Psoas muscle (tissue), 8 donors: ENCODE measurements at places on chromosomes 4 and X. TPM values are rescaled to one million over a fixed set of nuclear protein-coding genes. Genes with fewer than 3 reads are reported as not detected.

- no peaks in the 10 kb centered on the region for H3K36me3 ChIP-seq
- no peak overlapping the region for H3K4me3 ChIP-seq
- no peak overlapping the region for H3K27ac ChIP-seq
- no peak for DNase-seq
Measured at GRCh38 chrX:151896734-151897474, 15.8 kb upstream of the MAGEA4 start.

DNA sequence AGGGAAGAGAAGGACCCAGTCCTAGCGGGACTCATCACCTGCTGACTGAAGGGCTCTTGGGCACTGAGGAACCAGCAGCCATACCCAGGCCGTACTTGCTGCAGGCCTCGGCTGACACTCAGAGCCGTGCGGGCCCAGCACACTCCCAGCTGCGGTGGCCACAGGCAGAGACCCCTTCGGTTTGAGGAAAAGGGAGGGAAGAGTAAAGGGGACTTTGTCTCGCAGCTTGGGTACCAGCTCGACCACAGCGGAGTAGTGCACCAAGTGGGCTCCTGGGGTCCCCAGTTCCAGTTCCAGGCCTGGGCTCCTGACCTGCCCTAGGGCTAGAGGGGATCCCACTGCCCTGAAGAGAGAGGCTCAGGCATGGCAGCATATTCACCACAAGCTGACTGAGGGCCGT is 17.9 kb upstream of the OPN1LW start:
- H3K27ac ChIP-seq: no peak overlapping the region
- H3K36me3 ChIP-seq: no peaks in the 10 kb centered on the region
- peaks cover 19% of the 10 kb centered on the region for H3K27me3 ChIP-seq
- no peak for DNase-seq

DNA sequence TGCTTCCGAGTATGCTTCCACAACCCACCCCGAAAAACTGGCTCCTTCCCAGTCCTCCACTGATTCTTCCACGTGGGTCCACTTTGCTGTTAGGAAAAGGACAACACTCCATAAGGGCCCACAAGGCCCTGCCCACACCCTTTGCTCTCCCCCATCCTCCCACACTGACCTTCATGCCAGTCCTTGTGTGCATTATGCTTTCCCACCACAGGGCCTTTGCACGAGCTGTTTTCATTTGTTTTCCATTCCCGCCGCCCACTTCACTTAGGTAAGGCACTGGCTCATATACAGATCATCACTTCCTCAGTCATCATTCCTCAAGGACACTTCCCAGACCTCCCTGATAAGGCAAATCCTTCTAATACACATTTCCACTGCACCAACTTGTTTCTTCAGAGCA is 16.8 kb upstream of the SEL1L3 start:
- no peak overlapping the region for H3K4me3 ChIP-seq
- H3K27ac ChIP-seq: no peak overlapping the region
- no peaks in the 10 kb centered on the region for H3K27me3 ChIP-seq

- no peak overlapping the region for H3K4me3 ChIP-seq
- H3K27ac ChIP-seq: no peak overlapping the region
- H3K36me3 ChIP-seq: no peaks in the 10 kb centered on the region
- no peak for DNase-seq
- peaks cover 32% of the 10 kb centered on the region for H3K4me1 ChIP-seq
Measured at GRCh38 chr4:159293811-159294515, 191.1 kb downstream of the RAPGEF2 start.

GRCh38 chr4:40446839-40447238 is 111.7 kb downstream of the CHRNA9 start:
- H3K27me3 ChIP-seq: no peaks in the 10 kb centered on the region
- DNase-seq: no peak
- H3K4me3 ChIP-seq: no peak overlapping the region

GRCh38 chr4:28227764-28228163 is 1367.1 kb downstream of the STIM2 start:
- no peaks in the 10 kb centered on the region for H3K36me3 ChIP-seq
- no peak overlapping the region for H3K4me3 ChIP-seq
- no peak overlapping the region for H3K27ac ChIP-seq

DNA sequence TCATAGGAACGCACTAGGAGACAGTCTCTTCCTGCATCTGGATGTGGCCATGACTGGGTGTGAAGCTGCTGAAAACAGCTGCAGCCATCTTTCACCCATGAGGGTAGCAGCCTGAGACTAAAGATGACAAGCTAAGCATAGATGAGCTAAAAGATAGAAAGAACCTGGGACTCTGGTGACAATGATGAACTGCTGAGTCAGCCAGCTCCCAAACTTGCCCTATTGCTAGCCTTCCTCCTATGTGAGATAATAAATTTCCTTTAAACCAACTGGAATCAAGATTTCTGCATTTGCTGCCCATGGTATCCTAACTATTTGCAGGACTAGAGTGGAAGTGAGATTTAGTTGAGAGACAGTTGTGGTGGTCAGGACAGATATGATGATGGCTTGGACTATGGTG is 21.0 kb upstream of the PI4K2B start:
- DNase-seq: no peak
- no peaks in the 10 kb centered on the region for H3K27me3 ChIP-seq
- H3K4me1 ChIP-seq: no peaks in the 10 kb centered on the region
- no peak overlapping the region for H3K4me3 ChIP-seq

DNA sequence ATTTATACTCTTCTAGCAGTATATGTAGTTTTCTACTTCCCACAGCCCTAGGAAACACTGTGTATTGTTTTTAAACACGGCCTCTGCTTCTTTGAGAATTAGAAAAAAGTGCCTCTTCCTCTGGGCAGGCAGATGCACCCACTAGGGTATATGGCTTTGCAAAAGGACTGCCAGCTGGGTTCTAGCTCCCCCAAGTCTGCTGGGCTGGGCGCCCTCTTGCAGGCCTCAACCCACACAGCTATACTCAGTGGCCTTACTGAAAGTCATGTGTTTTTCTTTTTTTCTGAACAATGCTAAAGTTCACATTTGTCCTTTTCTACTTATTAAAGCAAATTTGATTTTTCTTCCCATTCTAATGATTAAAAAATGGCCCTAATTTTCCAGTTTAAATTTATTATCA is 35.5 kb upstream of the BMPR1B start:
- no peaks in the 10 kb centered on the region for H3K27me3 ChIP-seq
- no peak overlapping the region for H3K27ac ChIP-seq
- no peaks in the 10 kb centered on the region for H3K4me1 ChIP-seq
- DNase-seq: no peak

- no peaks in the 10 kb centered on the region for H3K27me3 ChIP-seq
- no peak overlapping the region for H3K4me3 ChIP-seq
- DNase-seq: no peak
- H3K4me1 ChIP-seq: no peaks in the 10 kb centered on the region
- H3K36me3 ChIP-seq: no peaks in the 10 kb centered on the region
Measured at GRCh38 chr4:107711831-107712230, 8.2 kb downstream of the PAPSS1 start.

DNA sequence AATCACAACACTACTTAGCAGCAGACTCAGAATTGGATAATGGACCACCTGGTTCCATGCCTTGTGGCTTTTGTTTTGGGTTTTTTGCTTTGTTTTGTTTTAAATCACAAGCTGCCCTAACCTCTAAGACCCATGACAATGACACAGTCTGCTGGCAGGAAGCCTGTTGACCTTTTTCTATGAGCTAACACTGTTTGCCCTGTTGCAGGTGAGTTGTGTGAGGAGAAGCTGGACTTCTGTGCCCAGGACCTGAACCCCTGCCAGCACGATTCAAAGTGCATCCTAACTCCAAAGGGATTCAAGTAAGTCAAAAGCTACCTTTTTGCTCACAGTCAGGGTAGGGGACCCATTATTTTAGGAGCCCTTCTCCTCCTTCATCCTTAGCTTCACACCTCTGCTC is 110.8 kb upstream of the PACRGL start:
- H3K4me1 ChIP-seq: no peaks in the 10 kb centered on the region
- H3K27ac ChIP-seq: no peak overlapping the region
- H3K4me3 ChIP-seq: no peak overlapping the region

The SYN1 gene
- total RNA-seq: 3.3 TPM

The IBSP gene
- total RNA-seq: not detected

The ITM2A gene
- 19.9 TPM for total RNA-seq

The SHROOM2 gene
- total RNA-seq: 0.12 TPM

The FHIP1A gene
- 46.7 TPM for total RNA-seq

The PORCN gene
- 4.8 TPM for total RNA-seq

The TMEM156 gene
- not detected for total RNA-seq
